ENCODE measurements at places on chromosomes 2 and 18. TPM values are rescaled to one million over a fixed set of nuclear protein-coding genes. Genes with fewer than 3 reads are reported as not detected.

The RFX8 gene
- 1.2 TPM for total RNA-seq

The RMND5A gene
- 58.8 TPM for total RNA-seq

The CFAP53 gene
- 3.2 TPM for total RNA-seq

The ANKRD30BL gene
- total RNA-seq, result 21.7 TPM

The SLC38A11 gene
- 4.4 TPM for total RNA-seq

The ALK gene
- 21.0 TPM for total RNA-seq
